ENCODE measurements at places on chromosomes 13 and 19.
A peak's percentile ranks its signal among the peaks of the same experiment; 100 is the strongest.

DNA sequence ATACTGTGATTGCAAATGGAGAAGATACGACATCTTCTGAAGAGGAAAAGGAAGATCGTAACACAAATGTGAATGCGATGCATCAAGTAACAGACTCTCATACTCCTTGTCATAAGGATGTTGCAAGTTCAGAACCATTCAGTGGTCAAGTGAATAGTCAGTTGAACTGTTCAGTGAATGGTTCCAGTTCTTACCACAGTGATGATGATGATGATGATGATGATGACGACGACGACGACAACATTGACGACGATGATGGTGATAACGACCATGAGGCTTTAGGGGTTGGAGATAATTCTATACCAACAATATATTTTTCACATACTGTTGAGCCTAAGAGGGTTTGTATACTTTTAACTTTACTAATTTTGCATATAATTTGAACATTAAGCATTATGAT is 67.0 kb downstream of the URI1 start:
- DNase-seq, result no peak

DNA sequence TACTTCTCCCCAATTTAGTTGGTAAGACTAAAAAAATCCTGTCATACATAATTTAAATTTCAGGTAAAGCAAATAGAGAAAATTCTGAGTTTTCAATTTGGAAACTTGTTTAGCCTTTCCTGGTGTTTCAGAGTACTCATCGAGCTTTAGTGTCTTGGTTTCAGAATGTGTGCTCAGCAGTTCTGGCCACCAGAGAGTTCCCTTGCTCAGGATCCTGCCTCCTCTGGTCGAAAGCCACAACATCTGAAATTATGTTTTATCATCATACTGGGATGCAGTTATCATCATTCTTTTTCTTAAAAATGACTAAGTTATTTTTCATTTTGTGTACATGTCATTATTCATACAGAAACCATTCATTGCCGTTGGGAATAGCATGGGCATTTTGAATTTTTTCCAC is 263.2 kb upstream of the SPRY2 start:
- no peak for DNase-seq

- DNase-seq, result no peak
These were observed 152.0 kb upstream of the SLC10A2 start for GRCh38 chr13:103218253-103218652.

DNA sequence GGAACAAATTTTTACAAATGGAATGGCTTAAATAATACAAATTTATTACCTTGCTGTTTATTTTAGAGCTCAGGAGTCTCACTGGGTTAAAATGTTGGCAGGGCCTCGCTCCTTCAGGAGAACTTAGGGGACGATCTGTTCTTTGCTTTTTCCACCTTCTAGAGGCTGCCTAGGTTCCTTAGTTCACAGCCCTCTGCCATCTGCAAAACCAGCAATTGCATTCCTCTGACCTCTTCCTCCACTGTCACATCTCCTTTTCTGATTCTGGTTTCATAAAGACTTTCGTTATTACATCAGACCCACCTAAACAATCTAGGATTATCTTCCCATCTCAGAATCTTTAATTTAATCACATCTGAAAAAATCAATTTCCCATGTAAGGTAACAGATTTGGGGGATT is 249.6 kb upstream of the SPRY2 start:
- DNase-seq, result no peak

GRCh38 chr13:113736258-113736731 is 22.7 kb upstream of the TMEM255B start:
- DNase-seq, result peak; percentile 71

- peak; percentile 59 for DNase-seq
These were observed 49.1 kb upstream of the EHD2 start for GRCh38 chr19:47663911-47664771.

DNA sequence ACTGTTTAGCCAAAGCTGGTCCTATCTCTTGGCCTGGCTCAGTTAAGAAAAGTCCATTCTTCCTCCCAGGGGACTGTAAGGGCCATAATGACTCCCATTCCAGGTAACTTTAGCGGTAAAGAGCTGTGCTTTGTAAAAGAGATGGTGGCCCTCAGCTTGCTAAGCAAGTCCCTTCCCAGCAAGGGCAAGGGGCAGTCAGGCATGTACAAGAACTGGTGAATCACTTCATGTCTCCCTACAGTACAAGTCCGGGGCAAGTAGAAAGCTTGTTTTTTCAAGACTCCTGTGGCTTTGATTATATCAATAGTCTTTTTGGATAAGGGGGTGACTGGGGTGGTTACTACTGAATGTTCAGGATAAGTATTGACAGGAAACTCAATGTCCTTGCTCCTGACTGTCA is 88.9 kb downstream of the SLC25A15 start:
- DNase-seq, result no peak

DNA sequence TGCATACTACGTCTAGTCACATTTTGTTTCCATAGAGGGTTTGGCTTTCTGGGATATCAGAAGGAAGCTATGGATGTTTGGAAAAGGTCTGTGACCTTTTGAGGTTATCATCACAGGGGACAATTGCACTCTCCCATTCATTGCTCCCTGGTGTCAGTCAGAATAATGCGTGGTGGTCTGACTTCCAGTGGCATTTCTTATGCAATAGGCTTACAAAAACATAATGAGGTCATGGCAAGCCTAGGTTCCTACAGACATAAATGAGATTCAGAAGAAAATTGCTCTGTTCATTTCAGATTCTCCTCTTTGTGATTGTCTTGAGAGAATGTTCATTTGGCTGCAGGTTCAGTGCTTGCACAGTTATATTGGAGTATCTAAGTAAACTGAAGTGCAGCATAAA is 54.6 kb downstream of the ARHGAP35 start:
- peak; percentile 53 for DNase-seq

- DNase-seq, result no peak
These were observed 5.3 kb downstream of the F7 start for GRCh38 chr13:113110852-113111315.

- no peak for DNase-seq
These were observed 10.6 kb downstream of the CYP4F11 start for GRCh38 chr19:15923702-15924101.

DNA sequence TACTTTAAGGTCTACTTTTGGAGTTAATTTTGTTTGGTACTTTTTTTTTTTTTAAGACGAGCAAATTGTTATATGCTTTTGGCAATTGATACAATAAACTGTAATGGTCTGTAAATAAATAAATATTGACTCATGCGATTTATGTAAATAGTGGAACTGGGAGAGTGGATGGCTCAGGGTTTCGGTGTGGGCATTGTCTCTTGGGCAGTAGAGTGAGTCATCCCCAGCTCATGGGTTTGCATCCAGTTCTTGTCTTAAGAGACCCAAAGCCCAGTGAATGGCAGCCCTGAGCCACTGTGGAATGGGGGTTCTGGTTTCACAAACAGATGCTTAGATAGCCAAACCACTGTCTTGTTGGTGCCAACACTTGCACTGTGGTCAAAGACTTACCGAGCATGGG is 33.0 kb downstream of the FGF9 start:
- no peak for DNase-seq

GRCh38 chr13:36549126-36549702 is 116.9 kb downstream of the CCNA1 start:
- DNase-seq, result no peak

GRCh38 chr19:46911456-46911855 is 50.7 kb downstream of the ARHGAP35 start:
- DNase-seq, result no peak

GRCh38 chr13:27293873-27294515 is 23.4 kb downstream of the RASL11A start:
- DNase-seq, result no peak

DNA sequence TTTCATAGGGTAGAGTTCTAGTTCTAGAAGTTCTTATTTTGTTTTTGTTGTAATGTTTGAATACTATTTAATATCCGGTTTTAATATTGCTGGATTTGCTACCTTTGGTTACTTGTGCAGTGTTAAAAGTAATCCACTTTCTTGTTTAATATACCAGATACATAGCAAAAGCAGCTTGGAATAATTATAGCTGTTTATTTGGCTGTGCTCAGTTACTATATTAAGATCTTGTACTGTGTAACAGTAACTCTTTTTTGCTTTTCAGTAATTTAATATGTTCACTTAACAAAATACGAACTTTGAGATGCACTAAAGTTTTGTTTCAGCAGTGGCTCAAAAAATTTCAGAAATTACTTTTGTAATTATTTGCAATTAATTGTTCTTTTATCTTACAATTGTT is 50.9 kb downstream of the AKAP11 start:
- DNase-seq, result no peak

DNA sequence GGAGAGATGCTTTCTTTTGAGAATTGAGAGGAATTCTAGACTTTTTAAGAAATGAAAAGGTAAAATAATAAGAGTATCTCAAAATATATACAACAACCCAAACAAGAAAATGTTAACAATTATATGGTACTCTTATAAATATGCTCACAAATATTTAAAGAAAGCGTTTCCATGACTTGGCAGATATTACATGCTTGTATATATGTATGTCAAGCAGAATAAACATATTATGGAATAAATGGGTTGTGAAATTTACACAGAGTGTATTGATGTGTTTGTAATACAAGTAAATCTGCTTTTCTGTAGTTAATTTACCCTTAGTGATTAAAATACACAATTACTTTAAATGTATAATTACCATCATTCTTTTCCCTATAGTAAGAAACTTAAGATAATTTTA is 65.8 kb downstream of the GPC6 start:
- DNase-seq, result no peak

DNA sequence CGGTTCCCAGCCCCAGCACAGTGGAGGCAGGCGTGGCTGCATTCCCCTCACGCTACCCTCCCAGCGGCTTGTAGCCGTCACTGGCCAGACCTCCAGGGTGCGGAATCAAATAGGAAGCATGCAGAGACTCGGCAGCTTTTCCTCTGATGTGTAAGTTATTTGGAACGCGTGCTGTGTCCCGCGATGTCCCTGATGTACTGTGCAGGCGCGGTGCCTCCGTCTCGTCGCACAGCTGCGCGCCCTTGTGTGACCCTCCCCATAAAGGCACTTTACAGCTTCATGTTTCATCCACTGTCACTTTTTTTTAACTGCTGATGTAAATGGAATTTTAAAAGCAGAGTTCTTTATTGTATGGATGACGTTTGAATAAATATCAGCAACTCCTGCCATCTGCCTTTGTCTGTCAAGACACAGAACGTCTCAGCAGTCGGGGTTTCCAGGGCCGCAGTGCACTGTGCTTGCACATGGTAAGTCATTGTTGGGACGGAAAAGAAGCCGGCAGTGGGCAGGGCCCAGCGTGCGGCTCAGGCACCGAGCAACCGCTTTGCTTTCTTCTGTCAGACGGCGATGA is 7.3 kb upstream of the F7 start:
- DNase-seq, result no peak

- no peak for DNase-seq
These were observed 12.5 kb downstream of the CRTC1 start for GRCh38 chr19:18696023-18696422.

DNA sequence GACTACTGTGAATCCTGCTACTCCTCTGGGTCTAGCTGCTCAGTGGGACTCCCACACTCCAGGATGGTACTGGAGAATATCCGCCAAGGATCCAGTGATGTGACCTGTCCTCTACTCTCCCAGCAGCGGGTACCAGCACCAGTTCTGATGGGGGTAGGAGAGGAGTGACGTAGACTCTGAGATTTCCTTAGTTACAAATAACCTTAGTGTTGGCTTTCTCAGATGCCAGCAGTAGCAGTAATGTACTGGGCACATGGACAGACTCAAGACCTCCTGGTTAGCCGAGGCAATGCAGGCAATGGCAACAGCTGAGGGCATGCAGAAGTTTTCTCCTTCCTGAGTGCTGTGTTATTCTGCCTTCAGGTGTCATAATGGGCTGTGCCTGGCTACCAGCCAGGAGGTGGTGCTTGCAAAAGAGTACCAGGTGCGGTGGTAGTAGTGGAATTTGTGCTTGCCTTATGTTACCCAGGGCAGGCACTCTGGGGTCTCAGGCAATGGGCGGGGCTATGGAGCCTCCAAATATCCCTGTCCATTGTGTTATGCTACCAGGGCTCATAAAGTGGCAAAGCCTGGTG is 105.3 kb upstream of the KLF5 start:
- DNase-seq, result no peak

DNA sequence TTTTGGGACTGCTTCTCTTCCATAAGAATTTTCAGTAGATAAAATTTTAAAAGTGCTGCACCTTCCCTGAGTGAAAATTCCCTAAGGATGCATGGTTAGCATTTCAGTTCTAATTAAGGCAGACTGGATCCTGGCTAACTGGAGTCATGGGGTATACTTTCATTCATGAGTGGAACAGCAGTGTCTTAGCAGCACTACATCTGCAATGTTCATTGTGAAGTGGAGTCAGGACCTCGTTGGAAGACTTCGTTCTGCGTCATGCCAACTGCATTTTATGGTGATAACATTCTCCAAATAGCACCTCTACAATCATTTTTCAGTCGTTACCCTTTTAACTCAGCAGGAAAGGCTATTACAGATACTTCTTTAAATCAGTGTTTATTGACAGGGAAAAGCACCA is 25.5 kb downstream of the PHF11 start:
- DNase-seq, result no peak

DNA sequence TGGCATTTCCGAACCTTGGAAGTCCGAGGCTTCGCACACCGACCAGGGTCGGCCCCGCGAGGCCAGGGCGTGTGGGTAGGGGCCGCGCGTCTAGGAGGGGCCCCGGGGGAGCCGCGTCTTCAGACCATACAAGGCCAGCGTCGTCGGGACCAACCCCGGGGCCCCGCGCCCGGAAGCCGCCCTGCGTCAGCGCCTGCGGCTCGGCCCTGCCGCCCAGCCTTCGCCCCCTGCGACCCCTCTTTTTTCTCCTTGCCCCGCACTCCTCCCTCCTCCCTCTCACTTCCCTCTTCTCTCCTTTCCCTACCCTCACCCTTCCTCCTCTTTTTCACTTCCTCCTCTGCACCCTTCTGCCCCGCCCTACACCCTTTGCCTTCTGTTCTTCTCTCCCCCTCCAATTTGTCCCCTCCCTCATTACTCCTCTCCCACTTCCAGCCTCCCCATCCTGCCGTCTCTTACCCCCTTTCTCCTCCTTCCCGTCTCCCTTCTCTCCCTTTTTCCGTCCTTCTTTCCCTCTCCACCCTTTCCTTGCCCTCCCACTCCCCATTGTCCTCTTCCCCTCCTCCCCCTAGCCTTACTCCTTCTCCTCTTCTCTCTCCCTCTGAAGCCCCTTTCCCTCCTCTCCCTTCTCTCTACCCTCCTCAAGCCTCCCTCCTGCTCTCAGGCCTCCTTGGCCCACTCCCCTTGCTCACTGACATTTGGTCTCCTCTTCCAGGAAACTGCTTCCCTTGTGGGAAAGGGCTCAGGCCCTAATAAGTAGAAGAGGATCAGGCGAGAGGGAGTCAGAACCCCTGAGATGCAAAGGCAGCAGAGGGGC is 2.2 kb upstream of the PLEKHG2 start:
- no peak for DNase-seq

- DNase-seq, result peak; percentile 75
These were observed 33.5 kb downstream of the WASF3 start for GRCh38 chr13:26590951-26591350.

DNA sequence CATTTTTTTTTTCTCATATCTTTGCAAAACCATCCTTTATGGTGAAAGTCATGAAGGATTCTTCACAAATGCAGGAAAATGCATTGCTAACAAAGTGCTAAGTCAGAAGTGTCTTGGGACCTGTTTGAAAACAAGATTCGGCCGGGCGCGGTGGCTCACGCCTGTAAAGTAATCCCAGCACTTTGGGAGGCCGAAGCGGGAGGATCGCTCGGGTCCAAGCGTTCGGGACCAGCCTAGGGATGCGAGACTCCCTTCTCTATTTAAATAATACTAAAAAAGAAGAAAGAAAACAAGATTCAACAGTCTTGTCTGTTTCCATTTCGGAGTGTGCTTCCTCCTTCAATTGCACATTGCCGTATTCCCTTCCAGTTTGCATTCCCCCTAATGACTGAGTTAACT is 819 bp downstream of the EID2B start:
- no peak for DNase-seq

- DNase-seq, result no peak
These were observed 1.2 kb downstream of the DAZAP1 start for GRCh38 chr19:1408300-1409203.

GRCh38 chr19:14530005-14530348 is 583 bp downstream of the TECR start:
- DNase-seq, result no peak
